ENCODE measurements at places on chromosomes 16 and 17.
A peak's percentile ranks its signal among the peaks of the same experiment; 100 is the strongest.

- DNase-seq, result no peak
Observed at GRCh38 chr17:66272811-66273585, 29.4 kb upstream of the PRKCA start.

- peak; percentile 79 for DNase-seq
Observed at GRCh38 chr17:41648411-41649195, 24.2 kb upstream of the KRT17 start.

- no peak for DNase-seq
Observed at GRCh38 chr16:1543085-1543896, 9.8 kb downstream of the TMEM204 start.

DNA sequence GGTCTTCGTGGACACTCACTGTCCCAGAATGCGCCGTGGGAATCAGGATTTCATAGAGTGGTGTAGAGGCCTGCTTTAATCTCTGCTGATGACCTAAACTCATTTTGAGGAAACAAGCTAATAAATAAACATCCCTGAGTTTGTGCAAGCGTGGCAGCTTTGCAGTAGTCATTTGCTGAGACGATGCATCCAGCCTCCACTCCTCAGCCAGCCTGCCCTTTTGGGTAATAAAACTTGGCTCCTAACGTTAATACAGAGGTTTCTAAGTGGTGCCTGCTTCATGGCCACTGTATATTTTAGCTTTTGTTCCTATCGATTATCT is 1.3 kb downstream of the DGKE start:
- DNase-seq, result no peak

DNA sequence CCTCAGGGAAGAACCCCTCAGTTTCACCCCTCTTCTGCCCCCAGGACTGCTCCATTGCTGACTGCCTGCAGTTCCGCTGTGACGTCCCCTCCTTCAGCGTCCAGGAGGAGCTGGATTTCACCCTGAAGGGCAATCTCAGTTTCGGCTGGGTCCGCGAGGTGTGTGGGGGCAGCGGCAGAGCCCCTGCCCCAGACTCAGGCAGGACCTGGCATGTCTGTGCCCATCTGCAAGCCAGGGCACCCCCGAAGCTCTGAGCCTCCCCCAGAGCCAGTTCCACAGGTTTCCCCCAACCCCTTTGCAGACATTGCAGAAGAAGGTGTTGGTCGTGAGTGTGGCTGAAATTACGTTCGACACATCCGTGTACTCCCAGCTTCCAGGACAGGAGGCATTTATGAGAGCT is 4.4 kb downstream of the COX6A2 start:
- DNase-seq, result no peak

DNA sequence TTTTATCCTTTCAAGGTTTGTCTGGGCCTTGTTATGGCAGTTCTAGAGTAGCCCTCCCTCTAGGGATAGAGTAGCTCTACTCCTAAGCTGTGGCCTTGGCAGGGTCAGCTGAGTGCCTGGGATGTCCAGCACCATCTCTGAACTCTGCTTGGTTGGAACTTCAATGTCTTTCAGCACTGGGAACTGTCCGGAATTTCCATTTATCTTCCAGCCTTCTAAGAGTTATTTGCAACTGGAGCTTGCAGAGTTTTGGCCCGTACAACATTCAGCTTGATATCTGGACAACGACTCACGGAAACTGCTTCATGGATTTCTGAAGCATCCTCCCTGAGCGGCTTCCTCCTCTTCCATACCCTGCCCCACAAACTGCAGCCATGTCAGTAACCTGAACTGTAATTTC is 22.9 kb downstream of the MMD start:
- DNase-seq, result no peak

- no peak for DNase-seq
Observed at GRCh38 chr16:12317856-12318537, 341.5 kb downstream of the SNX29 start.

DNA sequence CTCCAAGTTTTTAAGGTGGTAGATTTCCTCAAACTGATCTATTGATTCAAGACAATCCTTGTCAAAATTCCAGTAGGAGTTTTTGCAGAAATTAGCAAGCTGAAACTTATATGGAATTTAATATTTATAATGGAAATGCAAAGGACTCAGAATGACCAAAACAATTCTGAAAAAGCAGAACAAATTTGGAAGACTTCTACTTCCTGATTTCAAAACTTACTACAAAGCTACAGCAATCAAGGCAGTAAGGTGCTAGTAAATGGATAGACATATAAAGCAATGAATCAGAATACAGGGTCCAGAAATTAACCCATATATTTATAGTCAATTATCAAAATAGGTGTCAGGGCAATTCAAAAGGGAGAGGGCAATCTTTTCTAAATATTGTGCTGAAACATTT is 11.8 kb upstream of the IL21R start:
- DNase-seq, result no peak

- peak; percentile 55 for DNase-seq
Observed at GRCh38 chr17:36482611-36483504, 3.6 kb upstream of the ZNHIT3 start.

DNA sequence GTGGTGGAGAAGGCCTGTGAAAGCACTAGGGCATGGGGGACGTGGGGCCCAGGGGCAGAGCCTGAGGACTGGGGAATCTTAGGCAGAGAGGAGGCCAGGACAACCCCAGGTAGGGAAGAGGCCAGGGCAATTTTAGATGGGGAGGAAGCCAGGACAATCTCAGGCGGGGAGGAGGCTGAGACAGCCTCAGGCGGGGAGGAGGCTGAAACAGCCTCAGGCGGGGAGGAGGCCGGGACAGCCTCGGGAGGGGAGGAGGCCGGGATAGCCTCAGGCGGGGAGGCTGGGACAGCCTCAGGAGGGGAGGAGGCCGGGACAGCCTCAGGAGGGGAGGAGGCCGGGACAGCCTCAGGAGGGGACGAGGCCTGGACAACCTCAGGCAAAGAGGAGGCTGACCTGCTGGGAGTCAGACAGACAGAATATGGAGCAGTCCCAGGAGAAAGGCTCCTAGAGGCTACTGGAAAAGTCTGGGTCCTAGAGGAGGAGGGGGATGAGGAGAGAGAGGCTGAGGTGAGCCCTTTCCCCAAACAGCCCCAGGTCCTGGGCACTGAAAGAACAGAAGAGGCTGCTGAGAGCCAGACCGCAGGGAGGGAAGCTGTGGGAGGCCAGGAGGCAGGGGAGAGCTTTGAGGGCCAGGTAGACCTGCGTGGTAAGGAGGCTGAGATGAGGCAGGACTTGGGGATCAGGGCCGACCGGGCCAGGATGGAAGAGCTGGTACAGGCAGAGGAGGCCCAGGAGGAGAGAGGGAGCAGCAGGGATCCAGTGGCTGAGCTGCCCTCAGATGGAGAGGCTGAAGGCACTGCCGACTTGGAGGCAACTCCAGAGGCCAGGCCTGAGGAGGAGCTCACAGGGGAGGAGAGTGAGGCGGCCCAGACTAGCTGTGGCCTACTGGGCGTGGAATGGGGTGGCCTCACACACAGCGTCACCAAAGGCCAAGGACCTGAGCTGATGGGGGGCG is 1.6 kb downstream of the APOBR start:
- no peak for DNase-seq

DNA sequence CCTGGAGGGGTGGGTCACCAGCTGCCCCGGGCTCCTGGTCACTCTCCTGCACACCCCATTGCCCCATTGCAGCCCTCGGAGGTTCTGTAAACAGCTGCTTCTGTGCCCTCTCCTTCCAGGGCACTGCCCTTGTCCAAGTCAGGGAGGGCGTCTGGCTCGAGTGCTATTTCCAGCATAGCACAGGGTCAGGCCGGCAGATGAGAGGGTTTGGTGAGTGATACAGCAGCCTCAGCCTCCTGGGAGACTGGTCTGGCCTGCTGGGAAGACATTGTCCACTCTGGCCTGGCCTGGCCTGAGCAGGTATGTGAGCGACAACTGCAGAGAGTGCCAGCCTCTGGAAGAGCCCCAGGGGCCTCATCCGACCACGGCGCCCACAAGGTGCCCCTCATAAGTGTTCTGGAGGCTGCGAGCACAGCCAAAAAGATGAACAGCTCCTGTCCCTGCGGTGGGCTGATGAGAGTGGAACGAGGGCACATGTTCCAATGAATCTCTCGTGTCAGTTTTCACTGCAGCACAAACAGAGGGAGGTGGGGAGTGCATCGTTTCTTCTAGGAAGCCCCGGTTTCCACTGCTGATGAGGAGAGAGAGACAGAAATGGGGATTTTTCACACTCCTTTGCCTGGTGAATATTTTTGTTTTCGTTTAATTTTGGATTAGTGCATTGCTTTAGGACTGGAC is 105.8 kb upstream of the SDK2 start:
- no peak for DNase-seq

- no peak for DNase-seq
Observed at GRCh38 chr17:63934183-63935112, 2.3 kb upstream of the CD79B start.

- no peak for DNase-seq
Observed at GRCh38 chr17:82305727-82306300, 11.6 kb downstream of the CD7 start.

DNA sequence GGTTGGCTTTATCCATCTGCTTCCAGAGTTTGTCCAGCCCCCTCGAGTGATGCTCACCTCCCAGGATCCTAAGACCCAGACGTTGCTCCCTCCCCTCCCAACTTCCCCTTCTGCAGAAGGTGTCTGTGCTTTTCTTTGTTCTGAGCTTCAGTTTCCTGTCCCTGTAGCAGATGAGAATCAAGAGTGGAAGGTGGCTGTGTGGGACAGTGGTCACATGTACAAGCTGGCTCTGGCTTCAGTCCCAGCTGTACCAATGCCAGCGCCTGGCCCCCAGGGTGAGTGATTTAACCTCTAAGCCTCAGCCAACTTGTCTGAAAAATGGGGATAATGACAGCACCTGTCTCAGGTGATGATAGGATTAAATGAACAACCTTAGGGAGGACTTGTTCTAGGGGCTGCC is 7.7 kb downstream of the PRR15L start:
- DNase-seq, result no peak

GRCh38 chr16:89105599-89106151 is 12.0 kb downstream of the ACSF3 start:
- DNase-seq, result no peak

- DNase-seq, result no peak
Observed at GRCh38 chr17:70230850-70231640, 61.7 kb downstream of the KCNJ2 start.

GRCh38 chr16:23500212-23500861 is 10.0 kb downstream of the GGA2 start:
- no peak for DNase-seq

DNA sequence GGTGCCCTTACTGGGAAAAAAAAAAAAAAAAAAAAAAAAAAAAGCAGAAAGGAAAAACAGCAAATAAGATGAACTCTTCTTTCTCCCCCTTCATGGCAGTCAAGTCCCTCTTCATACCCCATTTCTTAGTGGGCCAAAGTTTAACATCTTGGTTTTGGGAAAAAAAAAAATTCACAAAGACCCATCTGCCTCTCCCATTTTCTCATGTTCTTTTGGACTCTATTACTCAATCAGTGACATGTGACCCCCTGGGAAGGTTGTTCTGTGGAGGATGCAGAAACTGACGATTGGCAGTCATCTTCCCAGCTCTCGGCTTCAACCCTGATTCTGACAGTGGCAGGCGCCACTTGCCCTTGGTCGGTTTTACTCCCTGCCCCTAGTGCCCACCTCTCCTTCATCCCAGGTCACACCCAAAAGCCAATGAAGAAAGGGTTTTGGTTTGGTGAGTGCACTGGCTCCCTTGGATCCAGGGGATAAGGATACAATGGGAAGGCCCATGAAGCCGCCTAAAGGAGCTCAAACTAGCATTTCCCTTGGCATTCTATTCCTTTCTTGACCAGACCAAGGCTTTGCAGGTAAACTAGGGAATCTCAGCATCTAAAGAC is 60.7 kb upstream of the TBX2 start:
- DNase-seq, result no peak

GRCh38 chr17:4463818-4464476 is 30.2 kb downstream of the SPNS3 start:
- DNase-seq, result no peak

Measured in activated naive CD4-positive, alpha-beta T cell (primary cell).